Femur (tissue), 1 donor: ENCODE measurements at places on chromosomes 1 and 21.

DNA sequence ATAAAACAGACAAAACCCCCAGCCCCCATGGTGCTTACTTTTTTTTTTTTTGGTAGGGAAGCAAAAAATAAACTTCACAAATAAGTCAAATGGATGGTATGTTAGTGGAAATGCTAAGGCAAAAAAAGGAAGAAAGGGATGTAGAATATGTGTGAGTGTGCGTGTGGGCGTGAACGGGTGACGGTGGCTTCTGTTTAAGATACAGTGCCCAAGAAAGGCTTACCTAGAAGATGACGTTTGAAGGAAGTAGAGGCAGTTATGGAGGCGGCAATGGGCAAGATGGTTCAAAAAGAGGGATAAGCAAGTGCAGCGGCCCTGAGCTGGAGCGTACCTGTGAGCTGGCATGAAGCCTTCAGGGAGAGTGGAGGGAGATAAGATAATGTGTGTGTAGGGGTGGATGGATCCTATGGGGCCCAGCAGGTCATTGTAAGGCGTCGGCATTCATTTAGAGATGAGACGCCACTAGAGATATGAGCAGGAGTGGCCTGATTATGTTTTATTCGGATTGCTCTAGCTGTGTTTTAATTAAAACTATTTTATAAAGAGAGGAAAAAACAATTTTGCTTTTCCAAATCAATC lies 19.9 kb downstream of the LEPR start:
- no peak for DNase-seq

- DNase-seq: peak; percentile 81
Measured at GRCh38 chr1:203628201-203629015, 1.8 kb downstream of the ATP2B4 start.

GRCh38 chr1:168148916-168149315 lies 12.2 kb upstream of the GPR161 start:
- DNase-seq: no peak

- DNase-seq: no peak
Measured at GRCh38 chr1:214425716-214426425, 125.5 kb downstream of the PTPN14 start.
